ENCODE measurements at places on chromosomes 11 and 22.

- no peak for DNase-seq
Observed at GRCh38 chr11:92500453-92500852, 275.8 kb downstream of the FAT3 start.

DNA sequence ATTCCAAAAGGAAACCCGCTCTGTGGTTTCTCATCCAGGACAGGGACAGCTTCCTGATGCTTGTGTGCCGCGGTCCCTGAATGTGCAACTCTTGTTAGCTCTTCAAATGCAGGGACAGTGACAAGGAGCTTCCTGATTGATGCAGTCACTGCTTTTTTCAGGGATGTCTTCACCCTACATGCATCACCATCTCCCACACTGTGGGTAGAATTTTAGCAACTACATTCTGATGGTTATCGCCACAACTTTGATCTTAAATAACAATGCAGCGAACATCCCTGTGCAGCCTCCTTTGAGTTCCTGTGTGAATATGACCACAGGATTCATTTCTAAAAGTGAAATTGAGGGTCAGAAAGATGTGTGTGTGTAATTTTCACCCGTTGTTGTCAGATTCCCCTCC, 115.0 kb downstream of the GGTLC2 start:
- no peak for DNase-seq

DNA sequence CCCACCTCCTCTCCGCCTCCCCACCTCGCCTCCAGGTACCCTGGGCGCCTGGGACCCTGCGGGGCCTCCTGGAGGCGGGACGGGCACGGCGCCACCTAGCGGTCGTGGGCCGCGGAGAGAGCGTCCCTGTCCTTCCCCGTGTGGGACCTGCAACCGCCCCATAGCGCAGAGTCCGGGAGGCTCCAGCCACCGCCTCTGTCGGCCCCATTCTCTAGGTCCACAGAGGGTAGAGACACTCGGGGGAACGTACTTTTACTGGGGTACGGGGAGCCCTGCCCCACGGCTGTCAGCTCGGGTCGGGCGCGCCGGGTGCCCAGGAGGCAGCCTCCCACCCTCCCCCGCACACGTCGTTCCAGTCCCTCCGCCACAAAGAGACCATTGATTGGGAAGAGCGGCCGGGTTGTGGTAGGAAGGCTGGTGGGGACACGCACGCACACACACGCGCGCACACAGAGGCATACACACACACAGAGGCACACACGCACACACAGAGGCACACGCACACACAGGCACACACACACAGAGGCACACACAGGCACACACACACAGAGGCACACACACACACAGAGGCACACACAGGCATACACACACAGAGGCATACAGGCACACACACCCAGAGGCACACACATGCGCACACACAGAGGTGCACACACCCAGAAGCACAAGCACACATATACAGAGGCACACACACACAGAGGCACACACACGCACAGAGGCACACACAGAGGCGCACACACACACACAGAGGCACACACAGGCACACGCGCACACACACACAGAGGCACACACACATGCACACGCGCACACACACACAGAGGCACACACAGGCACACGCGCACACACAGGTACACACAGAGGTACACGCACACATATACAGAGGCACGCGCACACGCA, 12.6 kb upstream of the NECTIN1 start:
- DNase-seq, result peak; percentile 39

- no peak for DNase-seq
Observed at GRCh38 chr22:24053481-24054226, 42.5 kb downstream of the CABIN1 start.

- no peak for DNase-seq
Observed at GRCh38 chr22:39382410-39382809, 17.2 kb upstream of the TAB1 start.
